ENCODE measurements at places on chromosomes 16 and 17.

GRCh38 chr17:33217891-33218290 is 75.2 kb downstream of the ASIC2 start:
- DNase-seq, result no peak

DNA sequence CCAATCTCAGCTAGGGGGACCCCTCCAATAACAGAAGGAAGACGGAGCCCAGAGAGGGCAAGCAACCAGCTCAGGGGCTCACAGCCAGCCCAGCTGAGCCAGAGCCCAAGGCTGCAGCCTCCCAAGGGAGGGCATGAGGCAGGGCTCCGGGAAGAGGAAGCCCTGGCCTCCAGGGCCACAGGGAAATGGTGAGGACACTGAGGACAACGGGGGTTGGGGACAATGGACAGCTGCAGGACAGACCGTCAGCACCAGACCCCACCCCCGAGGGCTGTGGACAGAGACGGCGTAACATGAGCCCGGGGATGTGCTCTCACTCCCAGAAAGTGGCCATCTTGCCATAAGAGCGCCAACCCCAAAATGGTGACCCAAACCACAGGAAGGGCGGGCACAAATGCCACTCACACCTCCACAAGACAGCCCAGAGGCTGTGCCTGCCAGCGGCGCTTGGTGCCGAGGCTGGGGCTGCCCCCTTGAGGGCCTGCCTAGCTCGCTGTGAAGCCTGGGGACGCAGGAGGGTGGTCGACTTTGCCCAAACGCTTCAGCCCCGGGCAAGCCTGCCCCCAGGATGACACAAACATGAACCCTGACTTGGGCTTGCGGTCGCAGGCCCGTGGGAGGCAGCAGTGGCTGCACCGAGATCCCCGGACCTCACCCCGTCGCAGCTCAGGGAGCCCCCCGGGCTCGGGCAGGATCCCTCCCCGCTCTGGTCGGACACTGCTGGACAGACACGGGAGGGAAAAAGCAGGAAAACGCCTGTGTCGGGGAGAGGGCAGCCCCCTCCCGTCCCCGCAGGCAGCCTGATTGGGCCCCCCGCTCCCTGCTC is 10.5 kb downstream of the PIMREG start:
- no peak for DNase-seq

DNA sequence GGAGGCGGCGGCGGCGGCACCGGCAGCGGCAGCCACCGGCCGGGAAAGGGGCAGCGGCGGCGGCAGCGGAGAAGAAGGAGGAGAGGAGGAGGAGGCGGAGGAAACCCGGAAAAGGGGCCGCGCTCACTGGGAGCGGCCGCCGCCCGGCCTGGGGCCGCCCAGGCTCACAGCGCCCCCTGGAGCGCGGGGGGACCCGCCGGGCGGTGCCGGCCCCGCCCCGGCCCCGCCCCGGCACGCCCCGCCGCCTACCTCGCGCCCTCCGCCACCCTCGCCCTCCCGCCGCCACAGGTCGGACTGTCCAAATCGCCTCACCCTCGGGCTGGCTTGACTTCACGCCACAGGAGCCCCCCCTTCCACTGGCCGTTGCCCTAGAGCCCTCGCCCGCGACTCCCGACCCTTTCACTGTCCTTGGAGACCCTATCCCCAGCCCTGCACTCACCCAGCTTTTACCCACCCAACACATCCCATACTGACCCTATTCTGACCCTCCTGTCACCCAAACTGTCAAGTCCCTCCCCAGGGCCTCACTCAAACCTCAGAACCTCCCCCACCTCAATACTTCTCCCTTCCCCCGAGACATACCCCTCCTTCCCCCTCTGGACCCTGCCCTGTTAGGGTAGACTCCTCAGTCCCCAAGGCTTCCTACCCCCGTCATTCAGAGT is at the start of gene CSNK2A2:
Gene CSNK2A2 (minus strand): TSS at position 85 of the 662 bp plus-strand sequence. CDS start 370 bp downstream, outside the sequence.
- peak; percentile 83 for DNase-seq

- DNase-seq, result no peak
Measured at GRCh38 chr17:80860703-80861417, 130.8 kb upstream of the CHMP6 start.

- DNase-seq, result no peak
Measured at GRCh38 chr17:81173052-81173761, 7.2 kb upstream of the AATK start.

GRCh38 chr17:58306131-58306951 is 22.3 kb downstream of the TSPOAP1 start:
- DNase-seq, result no peak

GRCh38 chr17:3827124-3827773 is 18.8 kb downstream of the NCBP3 start:
- DNase-seq, result peak; percentile 73

DNA sequence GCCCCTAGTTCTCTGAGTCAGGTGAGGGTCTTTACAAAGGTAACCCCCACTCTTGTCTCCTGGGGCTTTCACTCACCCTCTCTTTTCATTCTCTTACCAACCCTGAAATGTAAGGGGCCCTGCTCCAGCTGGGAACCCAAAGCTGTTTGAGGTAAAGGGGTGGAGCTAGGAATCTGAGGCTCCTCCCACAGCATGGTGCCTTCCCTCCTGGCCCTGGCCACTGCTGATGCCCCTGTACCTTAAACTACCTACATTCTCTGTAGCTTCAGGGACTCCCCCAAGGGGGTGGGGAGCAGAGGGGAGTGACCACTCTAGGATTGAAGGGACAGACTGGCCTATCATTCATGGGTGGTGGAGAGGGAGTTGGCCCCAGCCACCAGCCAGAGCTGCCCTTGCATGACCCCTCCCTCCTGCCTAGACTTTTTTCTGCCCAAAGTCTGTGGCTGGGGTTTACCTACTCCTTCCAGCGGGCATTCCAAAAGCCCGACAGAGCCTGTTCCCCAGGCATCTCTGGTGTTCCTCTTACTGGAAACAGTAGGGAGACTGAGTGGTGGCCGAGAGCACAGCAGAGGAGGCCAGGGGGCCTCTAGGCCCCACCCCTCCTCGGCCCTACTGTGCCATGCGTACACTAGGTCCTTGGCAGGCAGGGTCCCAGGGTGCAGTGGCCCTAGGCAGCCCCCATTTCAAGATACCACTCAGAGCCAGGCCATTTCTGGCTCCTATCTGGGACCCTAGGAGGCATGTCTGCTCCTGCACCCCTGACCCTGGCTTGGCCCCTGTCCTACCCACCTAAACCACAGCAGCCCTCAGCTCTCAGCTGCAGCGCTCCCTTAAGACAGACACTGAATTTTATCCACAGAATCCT is 9.5 kb downstream of the DOK4 start:
- no peak for DNase-seq

- peak; percentile 37 for DNase-seq
Measured at GRCh38 chr17:5705081-5705875, 121.0 kb upstream of the NLRP1 start.

- DNase-seq, result no peak
Measured at GRCh38 chr16:77403732-77404131, 31.1 kb downstream of the ADAMTS18 start.

GRCh38 chr16:56341656-56342399 is 83.5 kb downstream of the AMFR start:
- DNase-seq, result no peak

GRCh38 chr17:35291802-35292201 is 48.9 kb downstream of the SLFN5 start:
- no peak for DNase-seq

- DNase-seq, result no peak
Measured at GRCh38 chr16:66901626-66902025, 17.1 kb downstream of the CDH16 start.

- DNase-seq, result no peak
Measured at GRCh38 chr17:6592173-6592572, 35.8 kb upstream of the PITPNM3 start.

- no peak for DNase-seq
Measured at GRCh38 chr17:72406498-72406897, 285.7 kb downstream of the SOX9 start.

- peak; percentile 80 for DNase-seq
Measured at GRCh38 chr17:7296189-7296861, 1.9 kb upstream of the YBX2 start.

DNA sequence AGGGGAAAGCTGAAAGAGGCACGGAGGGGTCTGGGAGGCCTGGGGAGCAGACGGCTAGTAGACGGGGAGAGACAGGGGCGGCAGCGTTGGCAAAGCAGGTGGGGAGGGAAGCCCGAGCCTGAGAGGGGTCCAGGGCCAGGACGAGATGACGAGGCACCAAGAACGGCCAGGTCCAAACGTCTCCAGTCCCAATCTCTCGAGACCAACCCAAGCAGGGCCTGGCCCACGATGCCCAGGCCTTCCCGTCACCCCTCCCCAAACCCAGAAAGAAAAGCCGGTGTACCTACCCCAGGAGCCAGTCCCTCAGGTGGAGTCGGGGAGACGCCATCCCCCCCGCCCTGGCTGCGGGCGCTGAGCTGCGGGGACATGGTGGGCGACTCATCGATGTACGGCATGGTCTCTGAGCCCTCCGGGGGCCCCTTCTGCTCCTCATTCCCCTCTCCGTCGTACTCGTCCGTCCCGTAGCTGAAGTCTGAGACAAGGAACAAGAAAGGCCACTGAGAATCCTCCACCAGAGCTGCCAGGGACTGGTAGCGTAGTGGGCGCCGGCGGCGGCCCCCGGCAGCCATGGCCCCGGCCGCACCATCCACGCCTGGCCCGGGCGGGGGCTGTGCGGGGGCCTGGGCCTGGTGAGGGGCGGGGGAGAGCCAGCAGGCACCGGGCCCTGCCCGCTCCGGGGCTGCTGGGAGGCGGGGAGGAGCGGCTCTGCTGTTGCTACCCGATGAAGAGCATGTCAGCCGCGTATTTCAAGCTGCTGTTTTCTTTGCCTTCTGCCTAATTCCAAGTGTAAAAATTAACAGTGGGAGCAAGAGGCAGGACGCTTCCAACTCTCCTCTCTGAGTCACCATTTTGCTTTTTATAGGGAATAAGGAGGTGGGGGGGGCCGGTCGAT is 54.6 kb downstream of the ABR start:
- DNase-seq, result no peak

- DNase-seq, result no peak
Measured at GRCh38 chr17:72872396-72872795, 220.1 kb downstream of the SLC39A11 start.

DNA sequence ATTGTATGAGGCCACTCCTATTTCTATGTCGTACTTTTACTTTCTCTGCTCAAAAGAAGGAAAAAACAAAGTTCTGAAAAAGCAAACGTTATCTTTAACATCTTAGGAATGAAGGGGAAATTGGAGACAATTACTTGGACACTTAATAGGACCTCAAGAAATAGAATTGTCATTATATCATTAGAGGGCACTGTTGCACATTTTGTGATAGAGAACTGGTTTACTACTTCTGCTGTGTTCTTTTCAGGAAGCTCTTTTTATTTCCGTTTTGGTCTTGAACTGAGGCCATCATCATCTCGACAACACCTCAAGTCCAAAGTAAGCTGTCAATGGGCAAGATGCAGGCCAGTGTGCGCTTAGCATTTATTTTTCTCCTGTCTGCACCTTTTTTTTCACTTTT is 14.6 kb downstream of the COG4 start:
- no peak for DNase-seq

DNA sequence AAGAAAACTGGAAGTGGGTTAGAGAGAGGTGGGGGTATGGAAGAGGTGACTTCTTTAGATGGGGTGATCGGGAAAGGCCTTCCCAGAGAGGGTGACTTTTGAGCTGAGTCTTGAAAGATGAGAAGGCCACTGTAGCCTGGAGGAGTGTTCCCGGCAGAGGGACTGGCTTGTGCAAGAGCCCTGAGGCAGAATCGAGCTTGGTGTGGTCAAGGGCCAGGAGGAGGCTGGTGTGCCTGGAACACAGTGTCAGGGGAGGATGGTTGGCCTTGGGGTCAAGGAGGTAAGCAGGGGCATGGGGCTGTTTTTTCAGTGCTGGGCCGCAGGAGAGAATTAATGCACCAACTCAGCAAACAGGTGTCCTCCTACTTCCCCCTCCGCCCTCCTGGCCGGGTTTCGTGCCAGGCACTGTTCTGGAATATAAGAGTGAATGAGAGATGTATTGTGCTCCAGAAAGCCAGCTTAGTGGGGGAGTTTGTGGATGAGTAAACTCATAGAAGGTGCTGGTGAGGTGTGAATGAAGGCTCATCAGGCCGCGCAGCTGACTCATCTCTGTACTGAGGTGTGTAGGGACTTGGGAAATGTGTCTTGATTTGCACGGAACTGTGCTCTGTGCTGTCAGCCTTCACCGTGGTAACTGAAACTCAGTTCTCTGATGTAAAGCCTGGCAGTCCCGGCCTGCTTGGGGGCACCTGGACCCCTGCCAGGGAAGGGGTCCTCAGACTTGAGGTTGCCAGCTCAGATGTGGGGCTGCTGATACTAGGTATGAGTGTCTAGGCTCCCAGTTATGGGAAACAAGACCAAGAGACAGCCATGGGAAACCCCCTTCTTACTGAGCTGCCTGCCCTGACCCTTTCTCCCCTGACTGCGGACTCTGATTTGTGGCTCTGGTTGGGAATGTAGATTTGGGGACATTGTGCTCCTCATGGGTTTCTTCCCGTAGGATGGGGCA is 15.3 kb downstream of the KSR1 start:
- DNase-seq, result peak; percentile 92

DNA sequence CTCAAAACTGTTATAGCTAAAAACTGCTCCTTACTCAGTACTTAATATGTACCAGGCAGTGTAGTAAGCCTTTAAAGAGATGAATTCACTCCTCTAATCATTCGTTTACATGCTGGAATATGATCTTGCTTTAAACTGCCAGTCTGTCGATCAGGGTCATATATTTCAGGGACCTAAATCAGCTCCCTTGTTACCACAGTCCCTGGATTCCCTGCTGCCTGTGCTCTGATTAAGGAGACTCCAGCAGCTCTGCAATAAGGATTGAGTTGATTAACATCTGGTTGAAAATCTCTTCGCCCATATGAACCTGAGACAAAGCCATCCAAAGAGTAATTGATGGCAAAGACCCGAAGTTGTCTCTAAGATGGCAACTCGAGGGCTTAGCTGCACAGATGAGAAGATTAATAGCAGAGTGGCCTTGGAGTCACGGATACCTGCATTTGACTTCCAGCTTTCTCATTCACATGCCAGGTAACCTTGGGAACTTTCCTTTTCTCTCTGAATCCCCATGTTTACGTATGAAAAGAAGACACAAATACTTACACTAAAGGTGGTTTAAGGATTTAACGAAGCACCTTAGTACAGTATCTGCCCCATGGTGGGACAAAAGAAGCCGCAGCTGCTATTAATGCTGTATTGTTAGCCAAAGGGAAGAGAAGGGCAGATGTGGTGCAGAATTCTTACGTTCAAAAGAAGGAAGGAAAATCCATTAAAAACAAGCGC is 68.2 kb downstream of the VAT1L start:
- no peak for DNase-seq

GRCh38 chr16:20838240-20838639 is 31.9 kb downstream of the REXO5 start:
- no peak for DNase-seq

- no peak for DNase-seq
Measured at GRCh38 chr17:5838661-5839300, 231.4 kb upstream of the WSCD1 start.

- peak; percentile 73 for DNase-seq
Measured at GRCh38 chr16:1772362-1772907, at the start of gene EME2. Gene EME2, plus strand, starts transcription at chr16:1772810. Its CDS starts 418 bp downstream, at chr16:1773228.

GRCh38 chr16:86239381-86239780 is 270.9 kb upstream of the FOXF1 start:
- DNase-seq, result no peak

Data from stimulated activated CD4-positive, alpha-beta T cell treated with anti-CD3 and anti-CD28 coated beads, Interleukin-15, amount 100 ng/mL, for 24 hours (primary cell).